ENCODE measurements at places on chromosomes 1 and 21.

- no peak for DNase-seq
These were observed 8.9 kb downstream of the RCAN1 start for GRCh38 chr21:34606051-34606450.

DNA sequence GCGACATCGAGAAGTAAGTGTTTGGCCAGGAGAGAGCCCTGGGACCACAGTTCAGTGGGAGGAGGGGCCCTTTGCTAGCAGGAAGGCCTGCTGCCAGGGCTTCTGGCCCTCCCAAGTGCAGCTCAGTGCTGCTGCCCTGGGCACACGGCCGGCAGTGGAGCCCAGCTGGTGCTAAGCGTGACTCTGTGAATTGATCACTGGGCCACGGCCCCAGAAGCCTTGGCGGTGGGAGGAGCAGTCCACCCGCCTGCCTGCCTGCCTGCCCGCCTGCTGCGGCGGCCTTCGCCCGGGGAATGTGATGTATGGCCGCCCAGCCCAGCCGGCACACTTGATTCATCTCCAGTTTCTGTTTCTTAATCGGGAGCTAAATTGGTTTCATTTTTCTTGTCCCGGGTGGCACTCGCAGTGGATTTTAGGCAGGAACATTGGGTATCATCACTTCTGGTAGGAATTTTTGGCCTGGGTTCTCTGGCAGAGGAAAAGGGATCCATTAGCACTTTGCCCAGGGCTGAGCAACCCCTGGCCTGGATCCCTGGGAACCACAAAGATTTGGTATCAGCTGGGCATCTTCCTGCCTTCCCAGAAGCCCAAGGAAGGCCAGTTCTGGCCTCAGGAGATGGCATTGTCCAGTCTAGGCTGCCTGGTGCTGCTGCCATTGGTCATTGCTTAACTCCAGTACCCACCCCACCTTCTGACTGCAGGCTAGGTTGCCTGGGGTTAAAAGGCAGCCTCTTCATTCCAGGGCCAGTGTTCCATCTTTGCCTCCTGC, 28.6 kb downstream of the TMEM53 start:
- no peak for DNase-seq

- no peak for DNase-seq
These were observed 192.2 kb downstream of the PRDM2 start for GRCh38 chr1:13892198-13892597.

GRCh38 chr21:31554511-31555022, 104.9 kb upstream of the SOD1 start:
- DNase-seq = no peak

DNA sequence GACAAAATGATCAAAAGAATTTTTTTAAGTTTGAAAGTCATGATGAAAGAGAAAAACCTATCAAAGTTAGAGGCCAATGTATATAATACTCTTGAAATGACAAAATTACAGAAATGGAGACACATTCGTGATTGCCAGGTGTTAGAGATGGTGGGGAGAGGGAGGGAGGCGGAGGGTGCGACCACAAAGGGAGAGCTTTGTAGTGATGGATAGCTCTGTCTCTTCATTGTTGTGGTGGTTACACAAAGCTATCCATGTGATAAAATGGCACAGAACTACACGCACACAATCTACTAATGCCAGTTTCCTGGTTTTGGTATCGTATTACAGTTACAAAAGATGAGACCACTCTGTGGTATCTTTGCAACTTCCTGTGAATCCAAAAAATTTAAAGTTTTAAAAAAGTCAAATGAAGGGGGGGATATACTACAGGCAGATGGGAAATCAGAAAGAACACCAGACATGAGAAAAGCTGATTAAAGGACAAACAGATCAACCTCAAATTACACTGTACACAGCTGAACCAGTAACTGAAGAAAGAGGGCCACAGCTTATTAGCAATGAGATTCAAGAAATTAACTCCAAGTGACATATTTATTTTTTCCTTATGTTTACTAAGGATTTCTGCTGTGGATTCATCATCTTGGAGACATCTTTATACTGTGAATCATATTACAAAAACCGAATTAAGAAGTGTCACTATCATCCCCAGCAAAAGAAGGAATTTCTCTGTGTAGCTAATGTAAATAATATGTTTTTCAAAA, 199.1 kb downstream of the SLC45A1 start:
- DNase-seq = no peak

GRCh38 chr1:15362737-15363128, 47.0 kb upstream of the EFHD2 start:
- DNase-seq = no peak

DNA sequence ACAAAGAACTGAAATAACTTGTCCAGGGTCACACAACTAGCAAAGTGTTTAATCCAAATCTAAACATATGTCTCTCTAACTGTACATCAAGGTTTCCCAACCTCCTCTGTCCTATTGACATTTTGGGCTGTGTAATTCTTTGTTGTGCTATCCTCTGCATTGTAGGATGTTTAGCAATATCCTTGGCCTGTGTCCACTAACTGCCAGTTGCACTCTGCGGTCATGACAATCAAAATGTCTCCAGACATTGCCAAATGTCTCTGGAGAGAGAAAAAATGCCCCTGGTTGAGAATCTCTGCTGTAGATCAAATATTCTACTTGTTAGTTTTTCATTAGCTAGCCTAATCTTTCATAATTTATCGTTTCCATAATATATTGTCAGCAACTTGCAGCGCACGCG, 353.4 kb upstream of the NEGR1 start:
- DNase-seq = no peak

DNA sequence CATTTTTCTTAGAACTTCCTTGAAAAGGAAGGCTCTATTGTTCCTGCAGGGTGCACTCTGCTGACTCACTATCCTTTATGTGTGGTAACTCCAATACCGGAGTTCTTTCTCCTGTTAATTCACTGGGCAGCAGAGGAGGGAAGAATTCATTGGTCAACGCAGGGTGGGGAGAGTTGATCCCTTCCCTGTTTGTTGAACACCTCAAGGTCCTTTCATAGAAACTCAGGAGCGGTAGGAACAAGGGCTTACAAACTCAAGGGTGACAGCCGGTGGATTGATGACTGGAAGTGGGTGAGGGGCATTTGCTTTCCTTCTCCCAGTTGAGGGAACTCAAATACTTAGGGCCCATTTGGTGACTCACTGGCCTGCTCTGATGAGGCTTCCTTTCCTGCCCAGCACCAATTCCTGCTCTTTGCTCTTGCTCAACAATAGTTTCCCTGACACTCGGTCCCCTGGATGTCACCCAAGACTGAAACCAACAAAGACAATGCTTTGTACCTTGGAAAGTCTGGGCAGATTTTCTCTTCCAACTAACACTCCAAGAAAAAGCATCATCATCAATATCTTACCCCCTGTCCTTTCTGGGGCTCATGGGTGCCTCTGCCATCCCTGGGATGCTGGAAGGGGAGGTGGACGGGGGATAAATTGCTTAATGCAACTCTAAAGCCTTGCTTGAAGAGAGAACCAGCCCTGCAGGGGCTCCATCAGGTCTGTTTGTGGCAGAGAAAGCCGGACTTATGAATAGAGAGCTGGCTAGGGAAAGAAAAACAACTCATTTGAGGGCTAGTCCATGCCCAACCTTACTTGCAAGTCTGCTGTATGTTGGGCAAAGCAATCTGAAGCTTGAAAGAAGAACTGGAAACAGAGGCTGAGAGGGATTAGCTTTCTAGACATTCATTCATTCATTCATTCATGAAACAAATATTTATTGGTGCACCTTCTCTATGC, 9.3 kb downstream of the SLC26A9 start:
- DNase-seq = no peak

GRCh38 chr1:107704911-107705310, 260.1 kb downstream of the VAV3 start:
- no peak for DNase-seq

- no peak for DNase-seq
These were observed 27.2 kb downstream of the IRF2BP2 start for GRCh38 chr1:234582681-234583301.

GRCh38 chr1:25755475-25756125, 44.4 kb upstream of the SELENON start:
- DNase-seq = no peak

- DNase-seq = no peak
These were observed 48.1 kb downstream of the AHDC1 start for GRCh38 chr1:27555700-27556424.

GRCh38 chr1:22142315-22143064, 407 bp downstream of the WNT4 start:
- no peak for DNase-seq

DNA sequence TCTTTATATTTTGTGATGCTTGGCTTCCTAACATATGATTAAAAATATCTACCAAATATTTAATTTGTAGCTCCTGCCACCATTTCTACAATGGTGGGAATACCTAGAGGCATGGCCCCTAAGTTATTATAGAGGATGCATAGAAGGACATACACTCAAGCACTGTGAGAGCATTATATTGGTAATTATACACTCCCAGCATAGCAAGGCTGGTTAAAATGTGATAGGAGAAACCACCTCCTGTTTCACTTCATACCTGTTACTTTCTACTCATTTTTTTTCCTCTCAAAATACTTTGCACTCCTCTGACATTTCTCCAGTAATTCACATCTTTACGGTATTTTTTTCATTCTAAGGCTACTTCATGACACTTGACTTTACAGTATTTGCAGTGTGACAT, 92.9 kb downstream of the HS2ST1 start:
- no peak for DNase-seq

- DNase-seq = no peak
These were observed 7.1 kb upstream of the UBXN10 start for GRCh38 chr1:20178634-20179370.

GRCh38 chr1:22877980-22878379, 94.7 kb downstream of the LACTBL1 start:
- no peak for DNase-seq

DNA sequence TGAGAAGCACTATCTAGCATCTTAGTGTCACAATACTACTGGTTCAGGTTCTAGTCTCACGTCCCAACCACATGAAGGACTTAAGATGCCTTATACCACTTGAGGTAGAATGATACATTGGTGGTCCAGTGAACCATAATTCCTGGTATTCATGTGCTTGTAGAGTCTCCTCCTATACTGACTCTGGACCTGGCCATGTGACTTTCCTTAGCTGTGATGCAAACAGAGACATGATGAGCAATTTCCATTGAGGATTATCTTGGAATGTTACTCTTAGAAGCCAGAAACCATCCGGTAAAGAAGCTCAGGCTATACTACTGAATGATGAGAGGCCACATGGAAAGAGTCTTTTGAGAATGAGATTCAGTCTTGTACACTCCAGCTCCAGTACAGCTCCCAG, 105.7 kb downstream of the NME7 start:
- no peak for DNase-seq

DNA sequence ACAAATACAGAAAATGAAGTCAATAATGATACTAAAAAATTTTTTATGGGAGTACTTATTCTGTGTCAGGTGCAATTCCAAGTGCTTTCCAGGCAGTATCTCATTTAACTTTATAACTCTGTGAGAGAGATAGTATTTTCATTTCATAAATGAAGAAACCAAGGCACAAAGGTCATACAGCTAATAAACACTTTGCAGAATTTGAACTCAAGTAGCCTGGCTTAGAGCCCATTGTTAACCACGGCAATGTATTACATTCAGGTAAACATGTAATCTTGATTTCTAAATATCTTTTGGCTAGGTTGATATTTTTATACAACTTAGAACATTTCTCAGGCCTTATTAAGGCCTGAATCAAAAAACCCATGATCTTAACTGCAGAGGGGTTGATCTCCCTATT, 28.9 kb upstream of the PKN2 start:
- DNase-seq = no peak

DNA sequence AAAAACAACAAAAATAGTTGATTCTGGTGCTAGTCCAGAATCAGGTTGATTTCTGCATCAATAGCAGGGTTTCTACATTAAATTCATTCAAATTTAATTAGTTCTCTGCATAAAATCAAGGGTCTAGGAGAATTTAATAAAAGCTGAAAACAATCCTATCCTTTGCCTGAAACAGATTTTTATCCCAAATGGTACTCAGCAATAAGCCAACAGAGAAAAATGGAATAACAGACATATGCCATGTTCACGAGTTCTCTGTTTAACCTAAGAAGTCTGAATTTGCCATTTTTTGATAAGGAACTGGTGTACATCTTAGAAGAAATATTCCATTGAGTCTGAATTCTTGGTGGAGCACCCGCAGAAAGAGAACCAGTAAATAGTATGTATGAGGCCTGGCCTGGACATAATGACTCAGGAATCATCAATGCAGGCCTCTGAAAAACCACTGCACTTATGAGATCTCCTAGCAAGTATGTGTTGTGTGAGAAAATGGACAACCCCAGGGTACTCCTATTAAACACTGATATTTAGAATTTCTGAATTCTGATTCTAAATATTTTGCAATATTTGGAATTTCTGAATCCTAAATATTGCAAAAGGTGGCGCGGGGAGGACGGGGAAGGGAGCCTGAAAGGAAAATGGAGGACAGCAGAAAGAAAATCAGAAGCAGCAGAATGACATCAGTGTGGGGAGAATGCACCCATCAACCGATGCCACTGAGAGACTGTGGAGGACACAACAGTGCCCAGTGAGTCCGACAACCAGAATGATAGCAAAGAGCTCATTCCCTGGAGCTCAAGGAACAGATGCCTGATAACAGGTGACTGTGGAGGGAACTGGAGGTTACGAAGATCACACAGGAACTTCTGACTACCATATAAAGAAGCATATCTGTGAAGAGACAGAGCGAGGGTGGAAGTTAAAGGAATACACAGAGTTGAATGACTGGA, 97.6 kb downstream of the APP start:
- no peak for DNase-seq

- DNase-seq = no peak
These were observed 129.7 kb upstream of the ADGRL2 start for GRCh38 chr1:81671038-81671437.

DNA sequence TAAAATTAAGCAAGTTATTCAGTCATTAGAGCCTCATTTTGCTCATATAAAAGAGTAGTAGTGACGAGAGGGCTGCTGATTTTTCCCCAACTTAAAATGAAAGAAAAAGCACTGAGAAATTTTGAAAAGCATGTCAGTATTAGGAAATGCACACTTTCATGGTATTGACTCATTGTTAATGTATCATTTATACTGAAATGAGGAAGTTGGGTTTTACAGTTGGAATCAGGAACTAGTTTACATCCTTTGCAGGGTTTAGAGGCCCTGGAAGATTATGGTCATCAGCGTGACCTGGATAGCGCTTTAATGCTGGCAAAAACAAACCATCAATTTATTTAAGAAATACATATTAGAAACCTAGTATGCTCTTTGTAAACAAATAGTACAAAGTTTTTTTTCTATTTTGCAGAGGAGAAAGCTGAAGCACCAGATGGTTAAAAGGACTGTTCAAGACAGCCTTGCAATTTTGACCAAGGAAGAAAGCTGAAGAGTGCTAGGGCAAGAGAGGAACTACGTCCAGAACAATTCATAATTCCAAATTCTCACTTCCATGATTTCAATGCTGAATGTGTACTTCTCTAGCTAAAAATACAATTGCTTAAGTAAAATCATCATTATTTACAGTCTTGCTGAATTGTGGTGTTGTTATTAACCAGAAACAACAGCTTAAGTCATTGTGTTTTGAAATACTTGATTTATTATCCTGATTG, 94.8 kb upstream of the SGIP1 start:
- no peak for DNase-seq

All from activated naive CD4-positive, alpha-beta T cell (primary cell).